Liver (tissue), 10 donors: ENCODE measurements at places on chromosomes 2 and 18.

GRCh38 chr18:2847317-2848246, 776 bp downstream of the EMILIN2 start:
- DNase-seq: peak; percentile 47

GRCh38 chr18:67359873-67360838, 156.4 kb downstream of the DSEL start:
- DNase-seq: no peak

GRCh38 chr2:7108792-7109532, 191.8 kb downstream of the RNF144A start:
- DNase-seq: no peak

- no peak for DNase-seq
Measured at GRCh38 chr18:49682173-49682802, 120.4 kb downstream of the LIPG start.

DNA sequence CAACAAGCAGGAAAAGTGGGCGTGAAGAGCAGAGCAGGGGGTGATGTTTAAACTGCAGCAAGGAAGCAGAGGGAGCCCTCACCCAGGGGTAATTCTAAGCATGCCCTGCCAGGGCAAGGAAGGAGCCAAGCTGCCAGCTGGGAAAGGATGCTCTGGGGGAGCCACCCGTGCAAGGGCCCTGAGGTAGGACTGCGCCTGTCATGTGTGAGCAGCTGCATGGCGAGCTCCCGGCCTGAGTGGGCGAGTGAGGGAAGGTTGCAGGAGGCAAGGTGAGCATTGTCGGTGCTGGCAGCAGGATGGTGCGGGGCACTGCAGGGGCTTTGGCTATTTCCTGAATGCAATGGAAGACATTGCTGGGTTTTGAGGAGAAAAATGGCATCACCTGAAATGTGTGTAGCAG, 107.2 kb downstream of the COPS8 start:
- no peak for DNase-seq

DNA sequence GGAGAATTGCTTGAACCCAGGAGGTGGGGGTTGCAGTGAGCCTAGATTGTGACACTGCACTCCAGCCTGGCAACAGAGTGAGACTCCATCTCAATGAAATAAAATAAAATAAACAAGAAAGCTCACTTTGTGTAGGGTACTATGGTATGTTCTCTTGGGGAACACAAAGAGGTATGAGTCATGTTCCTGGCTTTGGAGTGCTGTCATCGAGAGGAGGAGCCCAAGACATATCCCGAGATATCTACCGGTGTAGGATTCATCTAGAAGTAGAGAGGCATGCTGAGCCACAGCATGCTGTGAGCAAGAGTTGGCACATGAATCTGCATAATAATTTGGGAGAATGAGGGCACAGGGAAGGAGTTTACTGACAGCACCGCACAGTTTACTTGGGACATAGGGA, 244.9 kb upstream of the EPHA4 start:
- DNase-seq: no peak
